Cerebellum (tissue), 4 donors: ENCODE measurements at places on chromosomes 3 and 15. TPM values are rescaled to one million over a fixed set of nuclear protein-coding genes. Genes with fewer than 3 reads are reported as not detected.

GRCh38 chr3:149395107-149396089, 17.9 kb upstream of the TM4SF1 start:
- no peak for DNase-seq

DNA sequence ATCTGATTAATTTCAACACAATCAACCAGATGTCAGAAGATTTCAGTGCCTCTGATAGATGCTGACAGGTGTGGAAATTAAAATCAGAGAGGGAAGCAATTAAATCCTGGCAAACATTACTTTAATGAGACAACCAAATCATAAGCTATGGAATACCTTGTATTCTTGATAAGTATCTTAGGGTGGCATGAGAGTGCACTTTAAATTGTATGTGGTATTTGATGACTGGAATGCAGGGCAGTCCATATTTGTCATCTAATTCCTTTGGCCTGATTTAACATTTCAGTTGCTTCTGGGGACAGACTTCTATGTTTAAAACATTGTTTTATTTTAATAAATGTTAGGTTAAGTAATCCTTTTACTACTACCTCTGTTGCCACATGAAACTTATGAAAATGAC, 184.1 kb downstream of the LPP start:
- DNase-seq: no peak

The CACNA2D2 gene
- 12.2 TPM for total RNA-seq

The BUB1B gene
- total RNA-seq: 23.2 TPM

The ZNF80 gene
- 0.09 TPM for total RNA-seq

DNA sequence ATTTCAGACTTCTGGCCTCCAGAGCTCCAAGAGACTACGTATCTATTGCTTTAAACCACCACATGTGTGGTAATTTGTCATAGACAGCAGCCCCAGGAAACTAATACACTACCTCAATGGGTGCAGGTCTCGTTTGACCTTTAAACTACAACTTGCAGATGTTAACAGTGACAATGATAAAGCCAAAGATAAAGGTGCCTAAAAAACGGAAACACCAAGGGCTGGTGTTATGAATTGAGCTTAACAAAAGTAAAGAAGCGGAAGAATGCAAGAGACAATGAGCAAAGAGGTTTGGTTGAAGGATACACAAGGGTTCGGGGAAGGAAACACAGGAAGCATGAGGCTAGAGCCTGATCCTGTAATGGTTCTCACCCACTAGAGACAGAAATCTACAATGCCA, 50.8 kb downstream of the RFTN1 start:
- DNase-seq: no peak

The MCCC1 gene
- total RNA-seq: 27.0 TPM

GRCh38 chr3:189734061-189734460, 102.9 kb downstream of the TP63 start:
- DNase-seq: no peak

The DAZL gene
- 0.09 TPM for total RNA-seq

GRCh38 chr3:29099296-29099695, 181.6 kb upstream of the RBMS3 start:
- DNase-seq: no peak

The RGMA gene
- 26.3 TPM for total RNA-seq

The FGF7 gene
- total RNA-seq: 0.45 TPM

DNA sequence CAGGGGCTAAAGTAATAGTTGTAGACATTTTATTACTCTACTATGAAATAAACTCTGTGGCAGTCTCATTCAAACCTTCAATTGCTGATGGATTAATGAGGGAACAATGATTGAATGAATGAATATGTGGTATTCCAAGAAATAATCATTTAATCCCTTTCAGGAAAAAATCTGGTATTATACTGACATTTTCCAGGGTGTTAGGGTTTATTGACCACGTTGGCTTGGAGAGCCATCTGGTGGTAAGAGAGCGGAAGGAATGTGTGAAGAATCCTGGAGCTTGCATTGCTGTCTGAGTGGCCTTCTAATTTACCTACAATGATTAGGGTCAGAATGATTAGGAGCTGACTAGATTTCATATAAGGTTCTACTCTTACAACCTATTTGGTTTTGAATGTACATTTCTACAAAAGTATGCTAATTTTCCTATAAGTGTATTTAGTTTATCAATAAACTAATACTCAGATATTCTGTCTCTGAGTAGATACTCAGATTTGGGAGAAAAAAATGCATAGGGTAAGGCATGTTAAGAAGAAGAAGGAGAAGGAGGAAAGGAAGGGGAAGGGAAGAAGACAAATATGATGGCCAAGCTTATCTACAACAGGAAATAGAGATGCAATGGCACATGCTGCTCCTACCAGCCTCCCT, 249.9 kb downstream of the ROBO1 start:
- DNase-seq: no peak

- no peak for DNase-seq
These were observed 172.6 kb downstream of the P3H2 start for GRCh38 chr3:189947948-189948723.

DNA sequence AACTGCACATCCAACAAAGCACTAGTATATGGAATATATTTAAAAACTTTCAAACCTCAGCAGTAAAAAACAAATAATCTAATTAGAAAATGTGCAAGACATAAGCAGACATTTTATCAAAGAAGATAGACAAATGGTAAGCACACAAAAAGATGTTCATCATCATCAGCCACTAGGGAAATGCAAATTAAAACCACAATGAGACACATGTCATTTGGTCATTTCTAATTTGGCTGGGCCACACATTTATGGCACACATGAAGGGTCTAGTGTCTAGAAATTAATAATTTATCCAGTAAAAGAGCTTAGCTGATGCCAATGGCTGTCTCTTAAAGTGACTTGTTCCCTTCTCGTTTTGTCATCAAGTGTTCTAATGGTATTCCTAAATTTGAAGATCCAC, 45.8 kb downstream of the ARHGAP31 start:
- DNase-seq: no peak

DNA sequence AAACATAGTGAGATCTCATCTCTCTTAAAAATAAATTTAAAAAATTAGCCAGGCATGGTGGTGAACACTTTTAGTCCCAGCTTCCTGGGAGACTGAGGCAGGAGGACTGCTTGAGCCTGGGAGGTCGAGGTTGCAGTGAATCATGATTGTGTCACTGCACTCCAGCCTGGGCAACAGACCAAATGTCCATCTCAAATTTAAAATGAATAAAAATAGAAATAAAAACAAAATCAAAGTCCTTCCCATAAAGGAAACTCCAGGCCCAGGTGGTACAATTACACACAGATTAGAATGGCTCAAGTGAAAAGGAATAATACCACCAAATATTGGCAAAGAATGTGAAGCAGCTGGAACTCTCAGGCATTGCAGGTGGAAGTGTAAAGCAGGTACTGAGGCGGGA, 19.3 kb upstream of the ATP10A start:
- no peak for DNase-seq

The PIERCE2 gene
- total RNA-seq: 2.5 TPM

GRCh38 chr3:40516201-40516600, 8.6 kb upstream of the ZNF621 start:
- DNase-seq: no peak

DNA sequence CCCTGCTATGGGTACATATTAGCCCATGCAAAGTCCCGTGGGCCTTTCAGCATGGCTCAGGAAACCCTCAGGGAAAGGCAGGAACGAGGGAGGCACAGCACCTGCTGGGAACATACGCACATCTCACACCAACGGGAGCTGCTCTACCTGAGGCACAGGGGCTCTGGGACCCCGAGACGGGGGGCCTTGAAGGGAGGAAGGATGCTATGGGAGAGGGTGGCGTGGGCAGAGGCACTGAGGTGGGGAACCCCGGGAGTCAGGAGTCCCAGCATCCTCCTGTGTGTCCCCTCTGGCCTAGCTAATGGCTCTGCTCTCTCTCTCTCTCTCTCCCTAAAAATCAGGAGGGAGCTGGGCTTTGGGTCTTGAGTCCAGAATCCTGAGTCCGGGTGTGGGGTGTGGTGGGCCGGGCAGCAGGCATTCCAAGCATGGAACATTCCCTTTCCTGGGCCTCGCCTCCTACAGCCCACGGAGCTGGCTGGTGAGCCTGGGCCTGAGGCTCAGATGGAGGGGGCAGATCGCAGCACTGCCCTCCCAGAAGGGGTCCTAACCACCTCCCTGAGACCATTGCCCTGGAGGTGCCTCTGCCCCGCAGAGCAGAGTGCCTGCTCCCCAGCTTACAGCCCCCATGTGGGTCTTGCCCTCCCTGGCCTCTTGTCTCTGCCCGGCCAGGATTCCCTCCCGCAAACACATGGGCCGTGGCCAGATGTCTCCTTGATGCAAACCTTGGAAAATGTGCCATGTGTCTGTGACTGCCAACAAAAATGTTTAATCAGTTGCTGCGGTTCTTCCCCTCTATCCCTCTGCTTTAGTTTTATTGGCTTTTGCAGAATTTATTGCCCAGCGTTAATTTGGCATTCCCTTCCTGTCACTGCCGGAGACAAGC, 101.6 kb downstream of the TMEM266 start:
- no peak for DNase-seq

- no peak for DNase-seq
These were observed 414.2 kb downstream of the CNTN4 start for GRCh38 chr3:2512881-2513280.

The VEPH1 gene
- total RNA-seq: 19.1 TPM

The NLGN1 gene
- 61.6 TPM for total RNA-seq

The CCDC39 gene
- total RNA-seq: 0.54 TPM

GRCh38 chr3:107100573-107100972, 276.7 kb upstream of the CCDC54 start:
- DNase-seq: no peak

DNA sequence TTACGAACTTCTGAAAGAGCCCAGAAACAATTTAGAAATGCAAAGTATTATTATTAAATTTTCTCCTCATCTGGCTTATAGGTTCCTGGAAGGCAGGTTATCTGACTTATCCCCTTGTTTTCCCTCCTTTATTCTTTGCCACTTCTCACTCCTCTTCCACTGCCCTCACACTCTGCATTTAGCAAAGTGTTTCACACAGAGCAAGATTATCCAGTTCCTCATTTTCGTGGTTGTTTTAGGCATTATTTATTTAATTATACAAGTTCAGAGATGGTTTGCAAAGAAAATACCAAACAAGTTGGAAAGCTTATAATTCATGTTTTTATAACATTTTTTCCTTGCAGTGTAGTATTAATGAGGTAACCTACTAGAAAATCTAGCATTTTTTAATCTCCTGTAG, 544.9 kb downstream of the NSUN3 start:
- no peak for DNase-seq

The NR1I2 gene
- 0.36 TPM for total RNA-seq

The TMA7 gene
- 83.0 TPM for total RNA-seq

DNA sequence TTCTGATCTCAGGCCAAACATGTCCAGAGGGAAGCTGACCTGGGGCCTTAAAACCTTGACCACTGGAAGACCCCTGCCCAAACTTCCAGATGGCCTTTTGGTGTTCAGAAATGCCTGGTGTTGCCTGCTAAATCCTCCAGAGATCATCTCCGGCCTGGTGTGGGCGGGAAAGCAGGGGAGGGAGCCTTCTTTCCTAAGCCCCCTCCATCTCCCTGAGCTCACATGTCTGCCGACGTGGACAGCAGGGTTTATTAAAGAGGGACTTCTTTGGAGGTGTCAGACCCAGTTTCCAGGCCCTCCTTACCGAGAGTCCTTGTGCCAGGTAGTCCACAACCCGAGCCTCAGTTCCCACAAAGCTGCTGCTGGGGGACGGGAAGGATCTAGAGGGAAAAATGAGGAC, 55.9 kb upstream of the SLC6A1 start:
- no peak for DNase-seq

GRCh38 chr3:13028010-13028821, 45.0 kb downstream of the IQSEC1 start:
- no peak for DNase-seq

DNA sequence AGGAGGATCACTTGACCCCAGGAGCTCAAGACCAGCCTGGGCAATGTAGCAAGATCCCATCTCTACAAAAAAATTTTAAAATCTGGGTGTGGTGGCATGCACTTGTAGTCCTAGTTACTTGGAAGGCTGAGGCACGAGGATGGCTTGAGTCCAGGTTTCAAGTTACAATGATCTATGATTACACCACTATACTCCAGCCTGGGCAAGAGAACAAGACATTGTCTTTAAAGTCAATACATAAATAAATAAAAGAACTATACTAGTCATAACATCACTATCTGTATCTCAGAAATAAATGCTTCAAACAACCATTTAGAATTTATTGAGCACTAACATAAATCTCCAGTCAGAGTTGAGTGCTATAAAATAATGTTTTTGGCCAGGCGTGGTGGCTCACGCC, 8.5 kb upstream of the PHLDB2 start:
- DNase-seq: no peak

GRCh38 chr15:28944696-28945300, 59.0 kb downstream of the APBA2 start:
- no peak for DNase-seq

The SPTBN5 gene
- 1.3 TPM for total RNA-seq

- no peak for DNase-seq
These were observed 91.8 kb downstream of the BTD start for GRCh38 chr3:15693355-15693754.

GRCh38 chr15:86663304-86663703, 583.6 kb downstream of the AGBL1 start:
- DNase-seq: no peak

DNA sequence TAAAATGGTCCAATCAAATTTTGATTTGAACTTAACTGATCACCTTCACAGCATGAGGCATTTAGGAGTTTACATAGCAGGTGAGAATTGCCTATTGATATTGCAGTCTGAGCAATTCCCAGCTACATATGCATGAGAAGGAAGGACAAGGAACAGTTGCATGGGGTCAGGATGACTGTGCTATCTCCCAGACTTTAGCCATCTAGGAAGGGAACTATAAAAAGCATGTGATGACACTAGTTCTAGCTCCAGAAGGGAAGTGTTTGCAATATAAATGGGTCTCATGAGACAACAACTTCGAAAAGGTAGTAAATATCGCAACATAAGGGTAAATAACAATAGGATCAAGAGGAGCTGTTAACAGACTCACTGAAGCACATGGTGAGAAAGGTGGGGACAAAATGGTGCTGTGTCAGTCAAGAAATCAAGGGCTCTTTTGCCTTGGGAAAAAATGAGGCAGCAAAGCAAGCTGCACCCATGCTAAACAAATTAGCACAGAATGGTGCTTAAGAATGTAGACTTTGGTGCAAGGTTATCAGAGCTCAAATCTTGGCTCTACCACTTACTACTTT, 90.4 kb upstream of the SLC2A2 start:
- DNase-seq: no peak

GRCh38 chr3:133187870-133188379, 149.7 kb downstream of the TMEM108 start:
- DNase-seq: no peak

GRCh38 chr3:87793337-87793877, 265.4 kb downstream of the CGGBP1 start:
- no peak for DNase-seq
